ENCODE measurements at places on chromosomes 6 and 20.

GRCh38 chr6:52661551-52661950 lies 9.4 kb upstream of the TMEM14A start:
- DNase-seq = no peak

DNA sequence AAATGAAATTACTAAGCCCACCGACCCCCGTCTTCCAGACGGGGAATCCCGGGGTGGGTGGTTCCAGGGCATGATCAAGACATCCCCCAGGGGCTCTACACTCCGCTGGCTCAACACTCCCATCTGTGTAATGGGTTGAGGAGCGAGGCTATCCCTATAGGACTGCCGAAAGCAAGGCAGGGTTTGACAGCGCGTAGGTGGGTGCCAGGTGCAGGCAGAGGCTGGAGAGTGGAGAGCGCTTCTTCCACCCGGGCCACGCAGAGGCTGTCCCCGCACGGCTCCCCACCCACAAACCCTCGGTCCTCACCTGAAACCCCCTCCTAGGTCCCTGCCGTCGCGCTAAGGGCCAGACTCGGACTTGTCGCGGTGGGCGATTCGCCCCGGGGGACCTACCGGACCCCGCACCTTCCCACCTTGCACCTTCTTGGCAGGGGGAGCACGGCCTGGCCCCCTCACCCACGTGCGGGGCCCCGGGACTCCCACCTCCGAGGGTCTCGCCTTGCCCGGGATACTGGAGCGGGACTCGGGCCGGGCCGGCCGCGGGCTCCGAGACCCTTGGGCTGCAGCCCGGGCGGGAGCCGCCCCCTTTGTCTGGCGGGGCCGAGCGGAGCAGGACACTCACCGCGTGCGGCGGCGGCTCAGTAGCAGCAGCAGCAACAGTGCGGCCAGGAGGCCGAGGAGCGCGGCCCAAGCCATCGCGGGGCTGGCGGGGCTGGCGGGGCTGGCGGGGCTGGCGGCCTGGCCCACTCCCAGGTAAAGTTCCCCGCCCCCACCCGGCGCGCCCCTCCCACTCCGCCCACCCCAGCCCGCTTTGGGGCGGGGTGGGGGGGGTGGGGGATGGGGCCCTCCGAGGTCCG lies at the start of gene PTGIS:
Gene PTGIS, minus strand, starts transcription at position 717 of the 857 bp plus-strand sequence. Its CDS starts 21 bp downstream, at position 696.
- no peak for DNase-seq

- peak; percentile 45 for DNase-seq
Observed at GRCh38 chr6:36984581-36985416, 1.2 kb downstream of the MTCH1 start.

GRCh38 chr6:104414723-104415122 lies 445.0 kb downstream of the HACE1 start:
- DNase-seq = no peak

- peak; percentile 95 for DNase-seq
Observed at GRCh38 chr6:111552241-111552744, 53.4 kb downstream of the TRAF3IP2 start.

GRCh38 chr20:23117738-23118137 lies 31.6 kb upstream of the CD93 start:
- DNase-seq = no peak

GRCh38 chr6:35435074-35435837 lies 16.9 kb upstream of the FANCE start:
- DNase-seq = no peak

Measured in AG04450 (cell line).